ENCODE measurements at places on chromosomes 3 and 15. TPM values are rescaled to one million over a fixed set of nuclear protein-coding genes. Genes with fewer than 3 reads are reported as not detected.

- no peak for ATAC-seq
Measured at GRCh38 chr3:155197786-155198185, 95.7 kb downstream of the STRIT1 start.

Gene DUOX1
- total RNA-seq, result 2.7 TPM

Gene WNT5A
- 46.3 TPM for total RNA-seq

Gene PIK3R4
- 40.2 TPM for total RNA-seq

Gene FGF12
- total RNA-seq, result 0.94 TPM

Gene ATP10A
- 22.9 TPM for total RNA-seq

GRCh38 chr15:66107070-66107469 lies 146.5 kb downstream of the MEGF11 start:
- ATAC-seq, result no peak

DNA sequence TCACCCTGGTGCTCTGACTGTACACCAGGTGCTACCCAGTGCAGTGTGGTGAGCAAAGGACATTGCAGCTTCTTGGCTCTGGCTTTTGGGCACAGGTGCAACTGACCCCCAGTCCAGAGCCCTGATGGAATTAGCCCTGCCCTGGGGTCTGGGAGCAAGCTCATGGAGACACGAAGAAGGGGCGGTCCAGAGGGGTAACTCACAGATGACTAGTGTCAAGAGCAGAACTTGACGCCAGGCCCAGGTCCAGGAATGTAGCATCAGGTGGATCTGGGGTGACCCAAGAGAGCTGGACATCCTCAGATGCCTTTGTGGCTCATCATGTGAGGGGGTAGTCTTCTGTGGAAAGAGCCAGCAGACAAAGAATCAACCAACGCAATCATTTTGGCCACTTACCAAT lies 88.9 kb downstream of the ASB7 start:
- no peak for ATAC-seq

Gene HRH1
- total RNA-seq, result 8.3 TPM

- no peak for ATAC-seq
Measured at GRCh38 chr3:182490596-182491491, 302.5 kb upstream of the ATP11B start.

DNA sequence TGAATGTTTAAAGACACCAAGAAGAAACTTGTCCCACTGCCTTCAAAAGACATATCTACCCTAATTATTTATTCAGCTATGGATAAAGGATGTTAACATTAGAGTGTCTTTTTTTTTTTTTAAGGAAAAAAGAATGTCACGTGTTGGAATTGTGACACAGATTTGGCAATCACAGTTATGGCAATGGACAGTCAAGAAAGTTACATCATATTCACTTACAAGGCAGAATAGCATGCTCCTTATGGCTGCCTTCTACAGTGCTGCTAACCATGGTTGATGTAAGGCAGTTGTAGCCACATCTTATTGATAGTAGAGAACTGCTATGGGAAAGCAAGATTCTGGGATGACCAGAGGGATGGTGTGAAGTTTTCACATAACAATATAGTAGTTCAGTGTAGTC lies 128.8 kb upstream of the ZBTB20 start:
- ATAC-seq, result peak; percentile 65

Gene TAGLN3
- 2.7 TPM for total RNA-seq

Gene ARNT2
- total RNA-seq, result 10.5 TPM

- ATAC-seq, result no peak
Measured at GRCh38 chr15:99917252-99917651, 184.0 kb upstream of the LYSMD4 start.

GRCh38 chr3:64064804-64065203 lies 41.5 kb upstream of the PSMD6 start:
- no peak for ATAC-seq

DNA sequence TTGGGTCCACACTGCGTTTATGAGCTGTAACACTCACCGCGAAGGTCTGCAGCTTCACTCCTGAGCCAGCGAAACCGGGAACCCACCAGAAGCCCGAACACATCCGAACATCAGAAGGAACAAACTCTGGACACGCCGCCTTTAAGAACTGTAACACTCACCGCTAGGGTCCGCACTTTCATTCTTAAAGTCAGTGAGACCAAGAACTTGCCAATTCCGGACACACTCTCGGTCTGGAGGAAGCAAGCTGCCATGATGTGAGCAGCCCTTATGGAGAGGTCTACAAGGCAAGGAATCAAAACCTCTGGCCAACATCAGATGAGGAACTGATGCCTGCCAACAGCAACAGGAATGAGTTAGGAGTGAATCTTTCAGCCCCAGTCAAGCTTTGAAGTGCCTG lies 62.9 kb downstream of the SLC28A2 start:
- no peak for ATAC-seq

Data from gastroesophageal sphincter (tissue), 4 donors.